ENCODE measurements at places on chromosomes 7 and 10.

GRCh38 chr10:45418849-45419675 lies 45.0 kb downstream of the ALOX5 start:
- DNase-seq, result peak; percentile 51

DNA sequence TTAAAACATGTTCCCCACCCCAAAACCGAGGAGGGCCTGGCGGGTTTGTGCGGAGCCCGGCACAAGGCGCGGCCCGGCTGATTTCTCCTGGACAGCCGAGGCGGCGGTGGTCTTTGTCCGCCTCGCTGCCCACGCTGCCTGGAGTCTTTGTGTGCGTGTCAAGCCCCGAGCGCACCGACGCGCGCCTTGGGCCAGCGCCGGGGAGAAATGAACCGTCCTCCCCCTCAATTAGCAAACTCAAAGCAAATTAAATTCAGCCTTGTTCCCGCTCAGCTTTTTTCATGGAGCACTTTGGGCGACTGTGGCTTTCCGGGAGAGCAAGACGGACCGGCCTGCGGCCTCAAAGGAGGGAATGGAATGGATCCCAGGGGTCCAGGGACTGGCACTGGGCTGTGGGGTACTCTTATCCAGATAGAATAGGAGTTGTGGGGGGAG lies 4.1 kb downstream of the EMX2 start:
- no peak for DNase-seq

GRCh38 chr10:70474780-70475179 lies 3.8 kb upstream of the PALD1 start:
- no peak for DNase-seq

- DNase-seq, result no peak
Measured at GRCh38 chr7:30612658-30613265, 18.1 kb downstream of the GARS1 start.

GRCh38 chr10:123151737-123152135 lies 2.5 kb upstream of the BUB3 start:
- no peak for DNase-seq

GRCh38 chr7:151658778-151659177 lies 139.1 kb upstream of the RHEB start:
- DNase-seq, result no peak

- peak; percentile 13 for DNase-seq
Measured at GRCh38 chr7:111029574-111030251, 61.2 kb upstream of the LRRN3 start.

DNA sequence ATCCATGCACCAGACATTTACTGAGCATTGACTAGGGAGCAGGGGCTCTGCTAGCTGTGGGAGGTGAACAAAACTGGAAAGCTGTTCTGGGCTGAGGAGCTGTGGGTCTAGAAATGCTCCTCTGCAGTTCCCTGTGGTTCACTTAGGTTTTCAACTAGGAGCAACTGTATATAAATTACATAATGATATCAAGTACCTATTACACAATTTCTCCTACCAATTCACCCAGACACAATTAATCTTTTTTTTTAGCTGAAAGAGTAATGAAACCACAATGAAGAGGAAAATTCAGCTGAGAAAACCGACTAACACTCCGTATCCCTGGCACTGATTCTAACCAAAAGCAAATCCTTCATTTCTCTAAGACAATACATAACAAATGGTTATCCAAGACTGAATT lies 39.4 kb downstream of the COL28A1 start:
- no peak for DNase-seq

DNA sequence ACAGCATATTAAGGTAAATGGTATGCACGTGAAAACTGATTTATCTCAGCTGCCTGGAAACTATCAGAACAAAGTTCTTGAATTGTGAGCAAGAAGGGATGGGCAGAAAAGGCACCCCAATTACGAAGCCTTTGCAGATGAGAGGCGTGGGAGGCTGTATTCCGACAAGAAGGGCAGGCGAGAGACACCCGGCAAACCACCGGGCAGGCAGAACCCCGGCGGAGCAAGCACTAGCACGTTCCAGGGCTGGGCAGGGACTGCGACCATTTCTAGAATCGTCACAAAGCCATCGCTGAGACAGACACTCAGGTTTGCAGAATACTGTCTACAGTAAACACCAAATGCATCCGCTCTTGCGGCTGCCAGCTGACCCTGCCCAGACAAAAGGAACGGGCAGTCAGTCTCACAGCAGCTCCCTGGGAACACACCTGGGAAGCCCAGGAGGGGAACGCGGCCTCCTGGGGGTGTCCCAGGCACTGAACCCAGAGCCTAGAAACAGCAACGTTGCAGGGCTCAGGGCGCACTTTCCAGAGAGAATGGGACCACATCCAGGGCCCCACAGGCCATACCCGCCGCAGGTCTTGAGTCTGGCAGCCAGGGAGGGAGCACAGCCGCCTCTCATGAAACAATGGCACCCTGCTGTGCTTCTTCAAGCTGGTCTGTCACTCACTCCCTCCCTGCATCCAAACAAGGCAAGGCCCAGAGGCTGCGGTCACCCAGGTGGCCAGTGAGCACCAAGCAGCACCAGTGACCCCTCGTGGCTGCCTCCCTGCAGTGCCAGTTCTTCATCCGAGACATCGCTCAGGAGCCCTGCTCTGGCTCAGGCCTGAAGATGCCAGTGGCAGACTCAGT lies 261.9 kb downstream of the PTPRN2 start:
- no peak for DNase-seq

GRCh38 chr7:149845257-149845980 lies 7.2 kb downstream of the ZNF862 start:
- DNase-seq, result no peak

DNA sequence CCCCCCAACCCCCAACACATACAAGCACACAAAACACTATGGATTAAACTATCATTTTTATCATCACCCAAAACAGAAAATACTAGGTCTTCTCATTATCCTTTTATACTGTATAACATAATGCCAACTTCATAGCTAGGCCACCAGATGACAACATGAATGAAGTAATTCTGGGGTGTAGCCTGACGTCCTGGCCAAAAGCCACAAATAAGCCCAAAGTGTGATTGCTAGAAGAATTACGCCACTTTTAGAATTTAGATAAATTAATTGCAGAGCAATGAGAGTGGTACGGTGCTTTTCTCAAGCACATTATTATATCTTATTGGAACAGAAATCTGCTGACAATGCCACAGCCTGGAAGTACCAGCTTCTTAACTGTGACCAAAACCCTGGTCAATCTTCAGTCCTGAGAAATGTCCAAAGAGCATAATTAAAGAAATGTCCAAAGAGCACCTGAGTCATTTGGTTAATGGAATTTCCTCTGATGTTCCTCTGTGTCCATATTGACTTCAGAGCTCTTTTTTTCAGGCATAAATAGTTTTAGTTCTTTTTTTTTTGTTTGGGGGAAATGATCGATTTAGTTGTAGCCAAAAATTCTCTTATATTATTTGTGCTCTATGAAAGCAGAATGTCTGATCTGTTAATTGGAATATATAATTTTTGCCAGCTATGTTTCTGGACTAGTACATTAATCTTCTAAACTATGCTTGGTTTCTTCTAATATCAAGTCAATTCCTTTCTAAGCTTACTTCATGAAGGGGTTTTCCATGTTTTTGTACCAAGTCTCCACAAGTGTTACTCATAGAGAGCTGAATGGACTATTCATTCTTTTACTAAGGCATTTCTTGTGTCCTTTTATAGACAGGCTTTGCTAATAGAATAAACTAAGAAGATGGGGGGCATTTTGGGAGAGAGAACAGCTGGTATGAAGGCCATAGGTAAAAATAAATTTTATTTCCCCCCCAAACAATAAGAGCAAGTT lies 233.4 kb upstream of the SLC26A5 start:
- no peak for DNase-seq

GRCh38 chr10:76514321-76514720 lies 1082.9 kb downstream of the LRMDA start:
- no peak for DNase-seq

GRCh38 chr10:131760416-131761166 lies 140.2 kb upstream of the PPP2R2D start:
- DNase-seq, result no peak

GRCh38 chr7:149473251-149473650 lies 12.4 kb upstream of the ZNF777 start:
- DNase-seq, result no peak

DNA sequence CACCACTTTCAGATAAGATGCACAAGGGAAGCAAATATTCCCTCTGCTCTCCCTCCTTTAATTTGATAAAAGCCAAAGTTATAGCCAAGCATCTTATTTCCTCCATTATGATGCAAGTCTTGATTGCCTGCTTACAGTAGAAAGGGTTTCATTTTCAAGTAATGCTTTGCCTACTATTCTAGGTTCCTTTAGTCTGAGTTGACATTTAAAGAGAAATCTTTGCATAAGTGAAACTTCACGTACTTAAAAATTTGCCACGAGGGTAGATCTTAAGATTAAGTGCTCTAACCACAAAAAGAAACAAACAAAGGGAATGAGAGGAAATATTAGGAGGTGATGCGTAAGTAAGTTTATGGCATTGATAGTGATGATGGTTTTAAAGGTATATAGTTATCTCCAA lies 78.1 kb upstream of the VWDE start:
- DNase-seq, result no peak

GRCh38 chr10:132194726-132195125 lies 8.0 kb downstream of the DPYSL4 start:
- no peak for DNase-seq

GRCh38 chr10:60266513-60266912 lies 123.2 kb downstream of the ANK3 start:
- no peak for DNase-seq

- DNase-seq, result no peak
Measured at GRCh38 chr10:12491491-12491890, 142.1 kb downstream of the CAMK1D start.

DNA sequence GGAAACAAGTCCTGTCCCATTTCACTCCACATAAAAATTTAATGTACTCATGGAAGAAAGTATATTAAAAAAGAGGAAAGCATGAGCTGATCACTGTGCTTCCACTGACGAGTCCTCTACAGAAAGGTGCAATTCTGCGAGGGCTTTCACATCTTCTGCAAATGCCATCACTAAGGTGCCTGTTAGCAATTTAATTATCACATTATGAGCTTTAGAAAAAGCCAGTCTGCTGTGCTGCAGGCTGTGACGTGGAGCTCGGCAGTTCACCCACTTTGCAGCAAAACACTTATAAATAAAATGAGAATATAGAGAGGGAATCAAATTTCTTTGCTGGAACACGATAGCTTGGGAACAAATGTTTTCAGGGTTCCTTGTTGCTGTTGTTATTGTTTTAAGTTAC lies 22.5 kb upstream of the NEUROD6 start:
- DNase-seq, result no peak

- no peak for DNase-seq
Measured at GRCh38 chr10:17647326-17647725, 3.4 kb downstream of the STAM start.

All from GM12878 (cell line).